GF-D8 (cell line): ENCODE measurements at places on chromosomes 4 and X.

DNA sequence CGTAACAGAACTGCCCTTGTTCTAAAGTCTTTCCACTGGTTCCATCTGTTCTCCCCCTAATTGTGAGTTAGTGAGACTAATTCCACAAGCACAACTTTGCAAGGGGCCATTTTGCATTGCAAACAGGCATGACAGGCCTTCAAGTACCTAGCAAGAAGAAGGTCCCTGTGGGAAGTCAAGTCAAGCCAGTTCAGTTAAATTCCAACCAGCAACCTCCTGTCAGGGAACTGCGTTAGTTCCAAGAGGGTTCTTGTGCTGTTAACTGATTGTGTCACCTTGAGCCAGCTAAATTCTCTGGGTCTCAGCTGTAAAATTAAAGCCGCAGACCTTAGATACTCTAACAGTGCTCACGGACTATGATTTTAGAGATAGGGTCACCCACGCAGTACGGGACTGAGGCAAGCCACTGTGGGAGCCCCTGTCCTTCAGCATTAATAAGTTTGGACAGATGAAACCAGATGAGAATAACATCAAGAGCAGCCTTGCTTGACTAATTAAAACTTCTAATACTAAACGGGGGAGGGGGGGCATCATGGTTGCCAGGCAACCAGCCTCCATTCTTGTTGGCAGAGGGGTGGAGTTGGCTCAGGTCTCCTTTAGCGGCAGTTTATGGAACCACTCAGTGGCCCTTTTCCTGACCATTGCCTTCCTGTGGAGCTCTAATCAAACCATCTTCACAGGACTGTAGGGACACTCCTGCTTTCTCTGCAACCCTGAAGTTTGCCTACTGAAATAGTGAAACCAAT, 24.1 kb upstream of the TMEM150C start:
- DNase-seq = no peak

DNA sequence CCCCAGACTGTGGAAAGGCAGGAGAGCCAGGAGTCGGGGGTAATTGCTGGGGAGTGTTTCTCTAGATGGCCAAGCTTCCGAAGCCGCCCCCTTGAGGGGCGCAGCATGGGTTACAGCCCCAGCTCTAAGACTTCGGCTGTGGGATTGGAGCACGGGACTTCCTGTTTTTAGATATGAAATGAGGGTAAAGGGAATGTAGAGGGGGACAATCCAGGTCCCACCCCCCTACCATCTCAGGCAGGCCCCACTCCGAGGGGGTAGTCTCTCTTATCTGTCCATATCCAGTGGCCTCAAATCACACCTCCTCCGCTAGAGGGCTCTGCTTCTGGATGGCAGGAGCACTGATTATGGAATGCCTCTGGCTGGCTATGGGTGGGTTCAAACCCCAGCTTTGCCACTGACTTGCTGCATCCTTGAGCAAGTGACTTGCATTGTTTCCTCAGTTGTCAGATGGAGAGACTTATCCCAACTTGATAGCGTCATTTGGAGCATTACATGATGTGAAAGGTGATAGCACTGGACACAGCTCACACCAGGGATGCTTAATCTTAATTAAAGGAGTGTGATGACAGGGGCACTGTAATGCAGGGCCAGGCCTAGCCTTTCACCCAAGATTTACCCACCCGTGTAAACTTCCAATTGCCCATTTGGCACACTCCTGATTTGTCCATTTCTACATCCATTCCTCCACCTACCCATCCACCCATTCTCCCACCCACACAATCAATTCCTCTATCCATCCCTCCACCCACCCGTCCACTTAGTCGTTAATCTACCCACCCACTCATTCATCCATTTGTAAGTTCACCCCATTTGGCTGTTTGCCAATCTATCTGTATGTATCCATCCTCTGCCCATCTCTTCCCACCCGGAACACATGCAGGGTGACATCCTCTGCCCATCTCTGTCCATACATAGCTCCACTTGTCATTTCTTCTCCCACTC, 848 bp upstream of the KCND1 start:
- DNase-seq = no peak

DNA sequence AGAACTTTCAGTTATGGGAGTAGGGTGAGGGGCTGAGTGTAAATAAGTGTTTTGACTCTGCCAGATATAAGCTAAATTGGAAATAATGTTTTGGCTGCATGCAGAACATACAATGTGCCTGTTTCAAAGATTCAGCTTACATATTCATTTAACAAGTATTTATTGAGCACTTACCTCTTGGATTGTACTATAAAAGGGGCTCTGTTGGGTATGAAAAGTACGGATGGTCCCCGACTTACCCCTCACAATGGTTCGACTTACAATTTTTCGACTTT, 799 bp upstream of the AIFM1 start:
- DNase-seq = no peak

- no peak for DNase-seq
These were observed 273.0 kb downstream of the PPP3CA start for GRCh38 chr4:101074326-101074725.

- DNase-seq = no peak
These were observed 139.6 kb upstream of the SMIM31 start for GRCh38 chr4:164614329-164614728.

DNA sequence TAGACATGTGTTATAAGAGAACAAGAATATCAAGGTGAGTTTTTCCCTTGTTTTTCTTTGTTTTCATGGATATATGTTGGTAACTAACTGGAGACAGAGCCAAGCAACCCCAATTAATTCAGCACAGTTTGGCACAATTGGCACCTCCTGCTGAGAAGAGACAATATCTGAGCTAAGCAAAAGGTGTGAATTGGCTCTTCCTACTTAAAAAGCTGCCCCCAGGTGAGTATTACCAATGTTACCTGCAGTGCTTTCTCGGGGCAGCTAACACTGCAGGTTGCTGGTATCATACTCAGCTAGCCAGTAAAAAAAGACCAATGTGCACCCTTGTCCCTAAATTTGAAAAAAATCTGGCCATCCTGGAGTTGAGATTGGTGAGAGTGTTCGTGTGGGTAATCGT, 871.2 kb upstream of the TENM3 start:
- DNase-seq = no peak

DNA sequence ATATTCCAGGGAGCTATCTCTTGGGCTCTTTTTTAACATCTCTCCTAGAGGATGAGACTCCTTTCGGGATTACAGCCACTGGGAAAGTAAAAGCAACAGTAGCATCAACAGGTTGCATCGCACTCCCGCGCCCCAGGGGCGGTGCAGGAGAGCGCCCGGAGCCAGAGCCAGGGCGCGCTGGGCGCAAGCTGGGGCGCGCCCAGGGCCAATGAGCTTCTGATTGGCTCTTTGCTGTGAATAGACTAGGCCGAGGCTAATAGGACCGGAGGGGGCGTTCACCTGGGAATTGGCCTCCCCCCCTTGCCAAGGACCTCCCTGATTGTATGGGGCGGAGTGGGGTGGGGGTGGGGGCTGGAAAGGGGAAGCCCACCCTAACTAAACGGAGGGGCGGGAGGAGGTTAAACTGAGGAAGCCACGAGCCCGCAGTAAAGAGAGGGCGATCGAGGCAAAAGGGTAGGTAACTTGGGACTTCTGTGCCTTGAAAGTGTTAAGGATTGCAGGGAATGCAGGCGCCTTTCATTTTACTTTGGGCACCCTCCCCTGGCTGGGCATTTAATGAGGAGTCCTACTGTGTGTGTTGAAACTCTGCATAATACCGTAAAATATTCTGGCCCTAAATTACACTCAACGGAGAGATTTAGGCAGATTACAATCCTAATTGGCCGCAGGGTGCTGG, 1.1 kb upstream of the ATOH1 start:
- DNase-seq = no peak

- DNase-seq = no peak
These were observed 40.9 kb upstream of the EOLA2 start for GRCh38 chrX:149979126-149979644.

DNA sequence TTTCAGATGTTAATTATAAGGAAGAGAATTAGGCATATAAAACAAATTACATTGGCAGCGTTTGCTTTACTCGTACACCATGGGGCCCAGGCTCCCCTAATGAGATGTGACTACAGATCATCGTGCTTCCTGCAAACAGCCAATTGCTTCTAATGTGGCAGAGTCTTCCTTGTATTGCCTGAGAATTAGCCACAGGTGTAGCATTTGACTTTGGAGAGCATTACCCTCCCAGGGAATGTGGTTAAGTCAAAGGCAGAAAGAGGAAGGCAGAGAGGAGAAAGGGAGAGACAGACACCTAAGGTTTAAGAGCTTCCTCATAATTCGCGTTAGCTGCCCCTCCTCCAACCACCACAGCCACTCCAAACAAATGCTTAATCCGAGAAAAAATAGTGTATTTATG, 97.0 kb downstream of the MID1IP1 start:
- peak; percentile 36 for DNase-seq

DNA sequence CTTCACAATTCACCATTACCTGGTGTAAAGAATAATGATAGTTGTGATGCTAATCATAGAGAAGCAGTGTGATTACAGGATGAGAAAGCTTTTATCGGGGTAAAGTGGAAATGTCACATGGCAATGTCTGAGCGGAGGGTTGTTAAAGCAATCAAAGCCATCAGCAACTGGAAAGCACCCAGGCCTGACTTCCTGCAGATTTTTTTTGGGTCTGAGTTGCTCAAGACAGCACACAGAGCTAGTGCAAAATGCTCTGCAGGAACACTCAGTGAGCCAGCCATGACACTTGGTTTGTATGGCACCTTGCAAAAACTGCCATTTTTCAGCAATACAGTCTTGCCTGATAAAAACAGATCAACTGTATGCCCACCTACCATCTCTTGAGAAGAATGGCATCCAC, 152.9 kb downstream of the COL4A6 start:
- DNase-seq = no peak

- DNase-seq = no peak
These were observed 51.9 kb upstream of the SLC6A14 start for GRCh38 chrX:116384406-116384954.

DNA sequence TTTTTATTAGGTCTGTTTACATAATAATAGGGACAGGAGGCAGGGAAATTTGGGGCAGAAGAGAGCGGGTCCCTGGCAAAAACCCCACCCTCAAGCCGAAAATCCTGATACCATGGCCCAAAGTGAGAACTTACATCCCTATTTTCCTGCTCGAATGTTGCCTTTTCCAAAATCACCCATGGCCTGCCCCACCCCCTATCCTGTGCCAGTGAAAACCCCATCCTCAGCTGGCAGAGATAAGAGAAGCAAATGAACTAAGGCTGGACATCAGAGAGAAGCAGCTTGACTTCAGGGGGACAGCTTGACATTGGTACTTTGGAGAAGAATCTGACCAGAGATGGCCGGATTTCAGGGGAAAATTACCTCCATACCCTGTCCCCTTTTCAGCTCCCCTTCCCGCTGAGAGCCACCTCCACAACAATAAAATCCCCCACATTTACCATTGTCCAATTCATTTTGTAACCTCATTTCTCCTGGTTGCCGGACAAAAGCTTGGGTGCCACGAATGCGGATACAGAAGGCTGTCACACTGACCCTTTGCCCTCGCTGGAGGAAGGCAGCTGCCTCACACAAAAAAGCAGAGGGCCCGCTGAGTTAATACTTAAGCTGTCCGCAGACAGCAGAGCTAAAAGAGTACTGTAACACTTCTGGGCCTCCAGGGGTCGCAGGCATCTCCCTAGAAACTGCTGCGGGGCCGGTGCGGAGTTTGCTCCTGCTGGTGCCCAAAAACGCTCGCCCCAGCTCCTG, 196.2 kb downstream of the SNCA start:
- DNase-seq = no peak

- DNase-seq = no peak
These were observed 23.9 kb downstream of the SLC39A8 start for GRCh38 chr4:102321260-102321995.

- DNase-seq = no peak
These were observed 552.0 kb downstream of the STIM2 start for GRCh38 chr4:27412613-27413012.

DNA sequence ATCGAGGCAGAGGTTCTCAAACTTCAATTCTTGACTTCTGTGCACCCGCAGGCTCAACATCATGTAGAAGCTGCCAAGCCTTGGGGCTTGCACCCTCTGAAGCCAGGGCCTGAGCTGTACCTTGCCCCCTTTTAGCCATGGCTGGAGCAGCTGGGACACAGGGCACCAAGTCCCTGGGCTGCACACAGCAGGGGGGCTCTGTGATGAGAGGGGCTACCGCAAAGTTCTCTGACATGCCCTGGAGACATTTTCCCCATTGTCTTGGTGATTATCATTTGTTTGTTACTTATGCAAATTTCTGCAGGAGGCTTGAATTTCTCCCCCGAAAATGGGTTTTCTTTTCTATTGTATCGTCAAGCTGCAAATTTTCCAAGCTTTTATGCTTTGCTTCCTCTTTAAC, 4.9 kb upstream of the MAGEB17 start:
- DNase-seq = no peak

- no peak for DNase-seq
These were observed 1112.5 kb downstream of the TECRL start for GRCh38 chr4:63296773-63297172.

DNA sequence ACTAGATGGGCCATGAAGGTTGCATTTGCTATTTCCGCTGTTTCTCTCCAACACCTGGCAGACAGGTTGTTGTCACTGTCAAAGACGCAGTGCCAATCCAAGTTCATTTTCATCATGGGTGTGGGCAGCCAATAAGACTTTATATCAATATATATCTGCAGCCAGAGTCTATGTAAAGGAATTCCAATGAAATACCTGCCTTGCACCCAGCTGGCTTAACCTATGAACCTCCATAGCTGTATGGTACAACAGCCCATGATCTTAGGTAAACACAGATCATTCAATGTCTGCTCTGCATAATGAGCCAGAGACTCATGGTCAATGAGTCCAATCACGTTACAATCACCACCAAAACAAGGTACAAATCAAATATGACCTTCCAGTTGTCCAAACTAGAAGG, 37.7 kb upstream of the ADGRA3 start:
- no peak for DNase-seq

GRCh38 chr4:54687887-54688841, 30.4 kb downstream of the KIT start:
- DNase-seq = peak; percentile 0

- no peak for DNase-seq
These were observed 297.5 kb upstream of the KLF3 start for GRCh38 chr4:38366456-38366855.

DNA sequence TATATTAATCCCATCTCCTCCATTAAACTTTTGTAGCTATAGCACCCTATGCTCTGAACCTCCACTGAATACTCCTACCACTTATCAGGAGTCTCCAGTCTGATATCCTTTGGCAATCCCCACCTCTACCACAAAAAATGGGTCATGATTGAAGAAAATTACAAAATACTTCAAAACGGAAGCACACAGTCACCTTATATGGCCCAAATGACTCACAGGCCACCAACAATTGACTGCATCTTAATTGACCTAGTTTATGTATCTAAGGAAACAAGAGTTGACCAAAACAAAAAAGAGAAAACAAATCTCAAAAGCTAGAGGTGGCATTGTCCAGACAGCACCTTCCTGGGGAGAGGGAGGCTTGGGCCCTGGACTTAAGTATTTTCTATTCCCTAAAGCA, 120.0 kb upstream of the DIAPH2 start:
- DNase-seq = no peak

DNA sequence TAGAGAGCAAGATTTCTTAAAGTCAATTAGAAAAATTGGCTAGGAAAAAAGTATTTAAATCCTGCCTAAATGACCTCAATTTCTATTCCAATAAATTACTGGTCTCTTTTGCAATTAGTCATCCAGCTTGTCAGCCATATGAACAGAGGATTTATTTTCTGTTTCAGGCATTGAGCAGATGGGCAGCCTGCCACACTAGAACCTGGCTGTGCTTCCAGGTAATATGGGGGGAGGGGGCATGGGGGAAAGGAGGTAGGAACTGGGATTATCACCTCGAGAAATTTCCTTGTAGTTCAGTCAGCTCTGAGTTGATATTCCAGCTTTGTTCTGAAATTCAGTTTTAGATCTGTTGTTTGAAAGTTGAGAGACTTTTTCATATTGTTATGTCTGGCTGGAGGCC, 206.3 kb upstream of the LCORL start:
- DNase-seq = no peak
